KG1 (cell line): ENCODE measurements at places on chromosomes 13 and 19.
A peak's percentile ranks its signal among the peaks of the same experiment; 100 is the strongest.

- no peak for DNase-seq
Measured at GRCh38 chr19:10981252-10981895, 20.5 kb downstream of the SMARCA4 start.

DNA sequence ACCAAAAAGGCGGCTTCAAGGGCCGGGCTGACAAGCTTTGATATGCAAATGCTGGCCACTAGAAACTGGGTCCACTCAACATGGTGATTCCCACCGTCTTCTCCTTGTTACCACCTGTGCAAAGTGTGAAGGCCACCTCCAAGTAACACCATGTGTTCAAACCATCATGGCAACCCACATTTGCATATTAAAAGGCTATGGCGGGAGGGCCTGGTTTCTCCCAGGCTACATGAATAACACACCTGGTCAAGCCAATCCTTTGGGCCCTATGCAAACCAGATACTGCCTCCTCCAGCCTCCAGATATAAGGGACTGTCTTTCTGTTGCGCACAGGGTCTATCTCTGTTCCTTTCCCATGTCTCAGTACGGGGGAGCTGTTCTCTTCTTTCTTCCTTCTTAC, 36.6 kb upstream of the ZSCAN5A start:
- no peak for DNase-seq

DNA sequence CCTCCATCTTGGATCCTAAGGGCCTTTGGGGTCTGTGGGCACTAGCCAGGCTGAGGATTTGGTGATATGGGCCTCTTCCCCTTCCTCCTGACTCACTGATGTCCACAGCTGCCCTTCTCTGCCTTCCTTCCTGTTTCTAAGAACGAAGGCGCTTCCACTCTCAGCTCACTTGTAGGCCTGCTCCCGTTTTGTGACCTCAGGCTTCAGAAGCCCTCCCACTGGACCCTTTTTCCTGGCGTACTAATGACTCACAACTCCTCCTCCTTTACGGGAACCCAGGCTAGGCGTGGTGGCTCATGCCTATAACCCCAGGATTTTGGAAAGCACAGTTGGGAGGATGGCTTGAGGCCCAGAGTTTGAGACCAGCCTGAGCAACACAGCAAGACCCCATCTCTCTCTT, 55.6 kb downstream of the TMED1 start:
- DNase-seq: peak; percentile 36

DNA sequence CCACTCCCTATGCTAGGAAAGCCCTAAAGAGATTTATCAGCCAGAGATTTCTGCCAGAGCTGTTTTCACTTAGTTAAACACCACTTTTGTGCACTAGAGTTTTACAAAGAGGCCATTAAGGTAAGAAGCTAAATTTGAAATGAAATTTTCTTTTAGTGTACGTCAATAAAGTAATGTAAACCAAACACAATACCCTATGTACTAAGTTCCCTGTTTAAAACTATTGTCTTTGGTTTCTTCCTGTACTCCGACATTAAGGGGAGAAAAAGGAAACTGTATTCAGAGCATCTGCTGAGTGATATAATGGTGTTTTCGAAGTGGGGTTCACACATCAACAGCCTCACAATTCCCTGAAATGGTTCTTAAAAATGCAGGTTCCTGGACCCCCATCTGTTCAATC, 40.7 kb upstream of the STARD13 start:
- no peak for DNase-seq

DNA sequence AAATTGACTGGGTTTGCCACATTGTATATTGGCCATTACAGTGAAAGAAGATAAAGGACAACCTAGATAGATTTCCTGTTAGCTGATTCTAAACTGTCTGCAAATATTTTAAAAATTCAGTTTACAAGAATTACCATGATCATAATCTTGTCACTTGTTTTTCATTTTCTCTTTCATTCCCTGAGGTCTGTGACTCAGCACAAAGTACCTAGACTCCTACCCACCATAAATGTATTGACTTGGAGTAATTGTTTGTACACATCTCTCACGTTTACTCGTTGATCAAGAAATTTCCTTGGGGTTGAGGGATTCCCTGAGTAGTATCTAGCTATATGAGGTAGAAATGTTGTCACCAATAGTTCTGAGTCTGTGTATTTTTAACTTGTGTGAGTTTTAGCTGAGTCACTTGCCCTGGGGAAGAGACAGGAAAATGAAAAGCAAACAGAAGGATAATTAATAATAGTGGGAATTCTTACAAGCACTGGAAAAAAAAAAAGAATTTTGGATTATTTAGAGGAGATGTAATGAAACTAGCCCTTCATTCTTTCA, 299.2 kb upstream of the DACH1 start:
- DNase-seq: no peak

DNA sequence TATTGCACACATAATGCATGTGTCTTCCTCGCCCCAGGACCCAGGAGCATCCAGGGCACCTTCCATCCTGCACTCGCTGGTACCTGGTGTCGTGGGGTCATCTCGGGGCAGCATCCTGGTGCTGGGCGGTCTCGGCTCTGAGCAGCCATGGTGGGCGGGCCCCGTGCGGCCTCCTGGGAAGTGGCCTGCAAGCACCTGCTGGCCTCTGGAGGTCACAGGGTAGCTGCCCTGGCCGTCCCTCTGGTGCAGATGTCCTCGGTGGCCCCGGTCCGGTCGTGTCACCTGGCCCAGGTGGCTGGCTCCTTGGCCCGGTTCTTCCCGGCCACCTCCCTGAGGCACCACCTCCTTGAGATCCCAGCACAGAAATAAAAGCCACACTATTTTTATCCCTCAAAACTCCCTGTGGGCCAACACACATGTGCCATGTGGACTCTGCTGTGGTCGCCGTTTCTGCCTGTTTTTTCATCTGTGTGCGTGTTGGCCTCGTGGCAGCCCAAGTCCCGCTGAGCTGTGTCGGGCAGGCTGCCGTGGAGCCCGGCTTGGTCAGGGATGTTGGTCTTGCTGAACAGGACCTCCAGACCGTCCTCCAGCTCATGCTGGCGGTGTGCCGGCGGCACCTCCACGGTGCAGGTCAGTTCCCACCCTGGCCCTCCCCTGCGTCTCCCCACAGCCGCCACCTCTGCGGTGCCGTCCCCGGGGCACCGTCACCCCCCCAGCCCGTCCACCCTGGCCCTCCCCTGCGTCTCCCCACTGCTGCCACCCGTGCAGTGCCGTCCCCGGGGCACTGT, 5.0 kb upstream of the GZMM start:
- no peak for DNase-seq
